ENCODE measurements at places on chromosomes 4 and X.

DNA sequence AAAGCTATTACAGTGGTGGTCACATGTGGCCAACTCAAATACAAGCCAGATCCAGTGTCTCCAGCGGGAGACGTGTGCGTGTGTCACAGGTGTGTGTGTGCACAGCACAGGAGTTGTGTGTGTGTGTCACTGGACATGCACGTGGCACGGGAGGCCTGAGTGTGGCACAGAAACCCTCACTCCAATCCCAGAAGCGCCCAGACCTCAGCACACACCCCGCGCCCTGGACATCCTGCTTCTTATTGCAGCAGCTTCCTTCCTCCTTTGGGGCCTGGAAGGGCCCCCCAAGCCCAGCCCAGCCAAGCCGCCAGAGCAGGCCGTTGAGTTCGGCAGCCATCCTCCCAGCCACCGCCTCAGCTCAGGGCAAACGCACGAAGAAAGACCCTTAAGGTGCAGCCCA, 37.9 kb downstream of the ACOX3 start:
- DNase-seq: no peak

DNA sequence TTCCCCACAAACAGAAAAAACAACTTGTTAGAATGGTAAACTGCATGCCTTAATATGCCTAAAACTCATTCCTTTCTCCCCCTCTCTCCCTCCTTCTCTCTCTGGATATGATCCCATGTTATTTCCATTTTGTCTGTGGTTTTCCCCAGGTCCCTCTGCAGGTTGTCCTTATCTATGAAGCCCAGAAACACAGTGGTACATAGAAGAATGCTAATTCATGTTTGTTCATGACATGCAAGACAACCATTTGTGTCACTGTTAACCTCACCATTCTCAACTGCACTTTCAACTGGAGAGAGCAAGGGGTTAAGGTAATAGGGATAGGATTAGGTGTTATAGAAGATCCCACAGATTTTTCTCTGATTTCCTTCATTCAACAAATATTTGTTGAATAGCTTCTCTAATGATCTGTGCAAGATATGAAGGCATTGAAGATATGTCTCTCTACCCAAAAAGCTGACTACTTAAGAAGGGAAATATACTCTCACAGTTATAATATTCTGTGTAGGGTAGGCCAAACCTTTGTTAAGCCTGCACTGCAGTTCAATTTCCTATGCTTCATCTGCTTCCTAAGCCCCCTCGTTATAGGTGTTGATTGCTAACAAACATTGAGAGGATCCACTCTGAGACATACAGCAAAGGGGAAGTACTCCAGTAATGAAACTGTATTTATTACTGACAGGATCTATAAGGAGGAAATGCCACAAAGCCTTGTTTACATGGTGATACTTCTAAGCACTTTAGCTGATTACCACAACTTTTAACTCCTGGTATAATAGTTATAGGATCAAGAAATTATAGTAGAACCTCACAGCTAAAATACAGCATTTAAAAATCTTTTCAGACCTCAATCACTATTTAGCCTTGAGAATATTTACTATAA, 96.1 kb downstream of the FRYL start:
- peak; percentile 25 for DNase-seq

GRCh38 chr4:145043306-145043705, 54.7 kb downstream of the ANAPC10 start:
- no peak for DNase-seq

- DNase-seq: no peak
Measured at GRCh38 chrX:77223046-77223445, 224.1 kb upstream of the FGF16 start.

DNA sequence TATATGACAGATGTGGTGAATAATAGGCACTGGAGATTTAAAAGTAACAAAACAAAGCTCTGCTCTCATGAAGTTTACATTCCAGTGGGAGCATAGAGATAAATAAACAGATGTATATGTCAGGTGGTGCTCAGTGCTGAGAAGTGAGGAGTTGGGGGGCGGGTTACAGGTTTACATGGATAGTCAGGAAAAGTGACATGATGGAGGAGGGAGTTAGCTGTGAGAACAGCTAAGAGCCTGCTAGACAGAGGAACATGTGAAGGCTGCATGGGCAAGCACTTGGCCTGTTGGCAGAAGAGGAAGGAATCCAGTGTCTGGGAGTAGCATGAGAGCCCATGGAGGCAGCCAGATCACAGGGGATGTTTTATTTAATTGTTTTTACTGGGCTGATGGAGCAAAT, 10.2 kb upstream of the TMEM156 start:
- peak; percentile 57 for DNase-seq

Measured in fibroblast of villous mesenchyme (primary cell).